Brain (organoid and tissue), 16 donors: ENCODE measurements at places on chromosomes 6 and 20. TPM values are rescaled to one million over a fixed set of nuclear protein-coding genes. Genes with fewer than 3 reads are reported as not detected.

DNA sequence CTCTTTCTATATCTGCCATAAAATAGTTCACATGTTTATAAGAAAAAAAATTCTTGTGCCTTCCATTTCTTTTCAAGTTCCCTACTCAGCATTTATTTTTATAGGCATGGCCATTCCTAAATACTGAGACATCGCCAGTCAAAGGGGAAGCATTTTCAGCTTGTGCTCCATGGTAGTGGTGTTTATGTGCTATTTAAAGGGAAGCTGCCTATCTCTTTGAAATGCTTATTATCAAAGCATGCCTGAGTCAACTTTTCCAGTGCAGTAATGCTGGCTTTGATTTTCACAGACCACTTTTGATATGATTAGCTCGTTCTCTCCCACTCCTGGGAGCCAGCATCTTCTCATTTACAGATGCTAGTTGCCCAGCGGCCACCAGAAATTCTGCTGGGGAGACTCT is 124.1 kb upstream of the RIN2 start:
- DNase-seq, result no peak

- DNase-seq, result no peak
Measured at GRCh38 chr6:157229132-157229618, 94.1 kb downstream of the TMEM242 start.

DNA sequence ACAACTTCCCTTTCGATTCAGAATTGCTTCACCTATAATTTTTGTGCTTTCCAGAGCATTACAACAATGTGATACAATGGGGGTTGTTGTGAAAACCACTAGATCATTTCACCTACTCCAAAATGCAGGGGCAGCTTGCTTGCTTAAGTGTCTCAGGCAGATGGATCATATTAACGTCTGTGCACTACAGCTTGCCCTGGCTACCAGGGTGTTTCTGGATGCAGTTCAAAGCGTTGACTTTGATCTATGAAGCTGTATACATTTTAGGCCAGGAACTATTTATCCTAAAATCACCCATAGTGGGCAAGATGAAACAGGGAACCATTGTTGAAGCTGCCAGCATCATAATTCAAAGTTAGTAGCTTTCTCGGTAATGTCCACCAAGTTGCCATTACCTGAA is 339.5 kb upstream of the HSF2 start:
- DNase-seq, result peak; percentile 38

SNAP91 gene
- polyA plus RNA-seq, result 70.0 TPM

DNA sequence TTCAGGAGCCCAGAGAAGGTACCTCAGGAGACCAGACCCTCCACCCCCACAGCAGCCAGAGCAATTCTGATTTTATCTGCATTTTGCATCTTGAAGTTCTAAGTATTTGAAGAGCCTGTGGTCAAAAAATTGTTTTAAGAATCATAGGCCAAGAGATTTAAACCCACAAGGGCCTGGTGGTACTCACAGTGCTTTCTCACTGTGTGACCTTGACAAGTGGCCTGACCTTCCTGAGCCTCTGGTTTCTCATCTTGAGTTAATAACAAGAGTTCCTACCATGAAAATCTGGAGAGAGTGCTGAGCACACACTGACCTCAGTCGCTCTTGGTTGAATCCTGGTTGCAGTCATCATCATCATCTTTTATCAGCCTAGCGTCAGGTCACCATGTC is 45.4 kb upstream of the ID1 start:
- no peak for DNase-seq

DNA sequence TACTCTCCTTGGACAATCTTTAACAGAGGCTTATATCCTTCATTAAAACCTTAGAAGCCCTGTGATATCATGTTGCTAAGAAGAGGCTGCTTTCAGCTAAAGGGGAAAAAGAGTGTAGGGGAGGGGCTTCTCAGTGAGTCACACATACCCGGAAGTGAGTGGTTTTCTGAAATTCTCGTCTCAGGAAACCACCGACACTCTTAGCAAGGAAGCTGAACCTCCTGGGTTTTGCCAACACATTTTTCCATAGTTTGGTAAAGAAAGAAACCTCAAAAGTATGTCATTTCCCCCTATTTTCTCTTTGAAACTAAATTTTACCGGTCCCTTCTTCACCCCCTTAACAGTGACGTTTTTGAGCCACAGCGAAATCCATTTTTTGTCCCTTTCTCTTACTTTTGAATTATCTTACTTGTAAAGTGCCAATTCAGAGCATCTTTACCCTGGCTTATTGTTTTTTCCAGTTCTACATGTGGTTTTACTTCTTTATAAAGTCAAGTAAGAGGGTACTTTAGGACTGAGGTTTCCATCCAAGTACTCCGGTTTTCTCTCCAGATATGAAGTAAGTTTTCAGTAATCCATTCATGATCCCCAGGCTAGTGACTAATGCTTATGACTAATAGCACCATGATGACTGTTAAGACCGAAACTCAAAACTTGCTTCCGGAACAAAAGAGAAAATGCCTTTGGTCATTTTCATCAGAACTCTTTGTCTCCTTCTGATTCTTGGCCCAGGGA is 219.3 kb downstream of the ARHGAP18 start:
- DNase-seq, result no peak

LRP11 gene
- 32.6 TPM for polyA plus RNA-seq

SRC gene
- 60.3 TPM for polyA plus RNA-seq

DNA sequence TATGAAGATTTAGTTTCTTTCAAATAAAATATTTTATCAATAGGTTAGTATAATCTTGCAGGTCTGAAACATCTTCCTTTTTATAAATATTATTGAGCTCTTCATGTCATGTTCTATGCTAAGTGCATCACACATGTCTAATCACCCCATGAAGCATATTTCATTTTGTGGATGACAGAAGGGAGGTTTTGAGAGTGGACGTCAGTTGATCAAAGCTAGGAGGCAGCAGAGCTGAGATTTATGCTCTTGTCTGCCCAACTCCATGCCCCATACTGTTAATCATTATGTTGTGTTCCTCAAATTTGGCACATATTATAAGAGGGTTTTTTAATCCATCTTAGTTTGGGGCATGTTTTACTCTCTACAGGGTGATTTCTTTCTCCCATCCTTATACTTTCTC is 22.7 kb downstream of the DSE start:
- DNase-seq, result no peak

DNA sequence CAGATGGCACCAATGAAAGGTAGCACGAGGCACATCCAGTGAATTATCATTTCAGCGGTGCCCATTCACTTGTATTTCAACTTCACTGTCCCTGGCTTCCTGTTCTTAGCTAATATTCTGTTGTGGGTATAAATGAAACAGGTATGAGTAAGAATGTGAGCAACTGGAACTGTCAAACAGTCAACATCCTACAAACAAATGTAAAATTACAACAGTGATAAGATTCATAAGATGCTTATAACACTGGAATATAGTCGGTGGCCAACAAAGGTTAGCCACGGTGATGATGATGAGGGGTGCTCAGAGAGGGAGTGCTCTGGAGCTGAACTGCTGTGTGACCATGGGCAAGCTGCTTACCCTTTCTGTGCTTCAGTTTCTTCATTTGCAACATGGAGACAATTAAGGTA is 74.9 kb upstream of the TOX2 start:
- DNase-seq, result no peak

TRDN gene
- polyA plus RNA-seq, result not detected

DNA sequence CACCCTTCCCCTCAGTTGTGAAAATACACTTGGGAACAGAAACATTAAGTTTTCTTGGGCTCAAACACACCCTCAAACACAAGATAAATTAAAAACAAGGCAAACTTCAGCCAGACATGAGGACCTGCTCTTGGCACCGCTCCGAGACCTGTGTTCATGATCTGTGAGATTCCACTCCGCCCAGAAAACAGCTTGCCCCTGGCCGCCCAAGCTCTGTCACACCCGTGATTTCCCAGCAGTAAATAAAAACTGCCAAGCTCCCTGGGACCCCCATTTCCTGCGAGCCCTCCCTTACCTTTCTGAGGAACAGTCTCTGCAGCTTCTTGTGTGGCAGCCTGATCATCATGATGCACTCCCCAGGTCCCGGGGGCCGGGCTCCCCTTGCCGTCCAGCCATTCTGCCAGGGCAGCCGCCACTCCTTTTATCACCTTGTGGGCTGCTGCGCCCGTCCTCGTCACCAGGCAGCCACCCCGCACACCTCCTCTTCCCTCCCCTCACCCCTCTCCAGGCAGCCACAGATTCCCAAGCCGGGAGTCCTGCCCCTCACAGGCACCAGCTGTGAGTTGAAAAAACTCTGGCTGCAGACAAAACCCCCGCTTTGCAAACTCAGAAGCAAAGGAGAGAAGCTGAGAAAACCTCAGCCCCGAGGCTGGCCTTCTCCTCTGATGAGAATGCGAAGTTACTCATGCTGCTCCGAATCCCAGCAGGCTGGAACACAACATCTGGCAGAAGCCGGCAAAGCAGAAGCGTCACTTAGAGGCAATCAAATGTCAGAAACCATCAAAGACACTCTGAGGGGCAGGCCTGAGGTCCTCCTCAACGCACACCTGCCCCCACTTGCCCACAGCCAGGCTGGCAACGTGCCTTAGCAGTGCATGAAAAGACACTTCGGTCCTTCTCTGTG is 130.4 kb upstream of the RPS6KA2 start:
- DNase-seq, result no peak

DNA sequence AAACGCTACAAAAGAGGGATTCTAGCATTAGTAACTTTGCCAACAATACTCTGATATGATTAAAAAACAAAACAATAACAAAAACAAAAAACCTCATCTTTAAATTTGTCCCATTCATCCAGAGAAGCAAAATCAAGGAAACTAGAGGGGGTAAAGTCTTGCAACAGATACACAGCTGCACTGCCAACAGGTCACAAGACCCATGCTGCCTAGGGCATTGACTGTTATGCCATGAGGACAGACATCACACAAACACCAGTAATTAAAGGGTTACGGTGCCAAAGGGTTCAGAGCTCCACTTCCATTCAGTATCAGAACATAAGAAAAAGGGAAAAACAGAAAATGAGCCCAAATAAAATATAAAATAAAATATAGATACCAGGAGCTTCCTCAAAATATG is 1.6 kb downstream of the TBC1D20 start:
- no peak for DNase-seq

DNA sequence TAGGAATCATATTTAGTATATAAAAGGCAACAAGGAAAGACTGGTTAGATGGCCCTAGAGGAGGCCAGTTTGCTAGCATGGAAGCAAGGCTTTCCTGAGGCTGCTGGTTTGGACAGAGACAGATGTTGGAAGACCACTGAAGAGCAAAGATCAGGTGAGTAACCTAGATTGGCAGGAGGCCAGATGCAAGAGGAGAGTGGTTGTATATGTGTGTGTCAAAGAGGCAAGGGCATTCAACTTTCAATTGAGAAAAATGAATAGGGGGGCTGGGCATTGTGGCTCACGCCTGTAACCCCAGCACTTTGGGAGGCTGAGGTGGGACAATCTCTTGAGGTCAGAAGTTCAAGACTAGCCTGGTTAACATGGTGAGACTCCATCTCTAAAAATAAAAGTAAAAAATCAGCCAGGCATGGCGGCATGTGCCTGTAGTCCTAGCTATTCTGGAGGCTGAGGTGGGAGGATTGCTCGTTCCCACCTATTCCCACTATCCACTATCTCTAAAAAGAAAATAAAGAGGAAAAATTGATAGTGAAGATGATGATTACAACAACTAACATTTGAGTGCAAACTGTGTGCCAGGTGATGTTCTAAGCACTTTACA is 79.8 kb downstream of the PRDM1 start:
- no peak for DNase-seq

GRCh38 chr20:22412977-22413868 is 171.1 kb downstream of the FOXA2 start:
- no peak for DNase-seq

UNC5CL gene
- 0.93 TPM for polyA plus RNA-seq

DNA sequence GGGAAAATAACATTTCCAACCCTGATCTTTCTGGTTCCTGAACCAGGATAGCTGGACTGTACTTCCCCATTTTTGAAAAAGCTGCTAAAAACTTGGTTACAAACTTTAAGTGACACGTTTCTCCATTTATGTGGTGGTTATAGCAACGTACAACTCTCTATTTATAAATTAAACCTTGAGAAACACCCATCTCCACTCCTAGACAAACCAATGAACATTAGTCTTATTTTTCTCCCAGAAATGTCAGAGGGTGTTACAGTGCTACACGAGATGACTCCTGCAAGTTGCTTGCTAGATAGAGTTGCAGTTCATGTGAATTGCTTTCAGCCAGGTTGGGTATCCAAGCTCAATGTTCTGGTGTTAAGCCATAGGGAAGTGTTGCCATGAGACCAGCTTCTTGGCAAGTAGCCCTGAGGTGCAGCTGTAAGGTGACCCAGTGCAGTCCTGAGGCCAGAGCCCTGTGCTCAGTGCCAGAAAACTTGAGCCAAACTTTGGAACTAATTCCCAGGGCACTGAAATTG is 51.3 kb upstream of the REV3L start:
- peak; percentile 71 for DNase-seq

DEFB125 gene
- polyA plus RNA-seq, result not detected

DNA sequence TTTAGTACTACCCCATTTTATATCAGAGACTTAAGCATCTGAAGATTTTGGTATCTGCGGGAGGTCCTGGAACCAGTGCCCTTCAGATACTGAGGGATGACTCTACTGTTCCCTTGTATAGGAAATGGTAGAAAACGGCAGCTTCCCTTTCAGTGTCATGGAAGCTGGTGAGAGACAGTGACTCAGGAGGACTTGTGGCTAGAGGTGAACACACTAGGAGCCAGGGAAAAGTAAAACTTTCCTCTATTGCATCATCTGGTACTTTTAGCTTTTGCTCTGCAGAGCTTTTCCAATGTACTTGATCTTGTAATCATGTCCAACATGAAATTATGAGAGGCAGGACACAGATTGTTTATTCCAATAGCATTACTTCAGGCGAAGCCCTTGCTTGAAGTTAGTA is 45.0 kb downstream of the RNF144B start:
- no peak for DNase-seq

DNA sequence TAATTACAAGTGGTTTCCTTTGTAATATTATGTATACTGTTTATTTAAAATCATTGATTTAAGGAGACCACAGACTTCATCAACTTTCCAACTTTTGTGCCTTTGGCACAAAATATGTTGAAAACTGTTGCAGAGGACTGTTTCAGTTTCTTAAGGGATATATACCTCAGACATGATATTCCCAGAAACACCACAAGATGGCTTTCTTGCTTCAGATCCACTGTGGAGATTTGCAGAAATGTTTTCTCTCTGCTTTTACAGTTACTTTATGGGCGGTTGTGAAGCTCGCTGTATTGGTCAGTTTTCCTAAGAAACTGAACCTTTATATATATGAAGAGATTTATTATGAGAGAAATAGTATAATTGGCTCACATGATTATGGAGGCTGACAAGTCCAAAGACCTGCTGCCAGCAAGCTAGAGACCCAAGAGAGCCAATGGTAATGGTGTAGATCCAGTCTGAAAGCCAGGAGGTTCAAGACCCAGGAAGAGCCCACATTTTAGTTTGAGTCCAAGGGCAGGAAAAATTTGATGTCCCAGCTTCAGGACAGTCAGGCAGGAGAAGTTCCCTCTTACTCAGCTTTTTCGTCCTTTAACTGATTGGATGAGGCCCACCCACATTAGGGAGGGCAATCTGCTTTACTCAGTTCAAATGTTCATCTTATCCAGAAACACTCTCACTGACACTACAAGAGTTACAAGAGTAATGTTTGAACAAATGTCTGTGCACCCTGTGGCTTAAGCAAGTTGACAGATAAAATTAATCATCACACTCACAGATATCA is 12.8 kb downstream of the ME1 start:
- DNase-seq, result peak; percentile 63

OR12D1 gene
- polyA plus RNA-seq, result not detected
